ENCODE measurements at places on chromosomes 5 and 9.

GRCh38 chr9:127937056-127937387 lies 632 bp downstream of the DPM2 start:
- DNase-seq: no peak

GRCh38 chr9:1353291-1353690 lies 303.1 kb downstream of the DMRT2 start:
- no peak for DNase-seq

DNA sequence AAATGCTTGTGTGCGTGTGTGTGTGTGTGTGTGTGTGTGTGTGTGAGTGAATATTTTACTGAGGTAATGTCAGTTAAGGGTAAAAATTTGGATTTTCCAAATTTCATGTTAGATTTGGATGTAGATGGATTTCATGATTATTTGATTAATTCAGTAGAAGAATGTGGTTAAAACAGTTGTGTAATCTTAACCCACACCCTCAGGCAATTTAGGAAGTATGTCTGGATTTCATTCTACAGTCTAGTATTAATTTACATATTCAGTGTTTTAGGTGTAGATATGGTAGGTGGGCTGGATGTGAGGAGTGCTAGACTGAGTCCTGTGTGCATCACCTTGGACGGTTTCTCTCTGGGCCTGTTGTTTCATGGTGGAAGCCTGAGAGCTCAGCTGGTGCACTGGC lies 99.1 kb upstream of the CKMT2 start:
- no peak for DNase-seq

DNA sequence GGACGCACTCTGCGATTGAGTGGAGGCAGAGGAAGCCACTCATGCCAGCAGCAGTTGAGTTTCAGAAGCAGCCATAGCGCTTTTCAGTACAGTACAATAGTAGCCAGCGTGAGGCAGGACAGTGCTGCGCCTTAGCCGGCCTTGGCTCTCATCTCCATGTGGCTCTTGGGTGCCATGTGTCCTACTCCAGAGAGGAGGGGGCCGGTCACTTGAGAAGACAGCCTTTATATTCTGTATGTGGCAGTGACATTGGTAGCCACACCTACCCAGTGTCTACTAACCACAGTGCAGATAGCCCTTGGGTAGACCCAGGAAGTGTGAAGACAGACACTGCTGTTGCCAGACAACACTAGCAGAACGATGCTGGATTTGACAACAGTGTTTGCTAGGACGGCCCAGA lies 42.3 kb downstream of the FAM78A start:
- DNase-seq: no peak

GRCh38 chr9:6428940-6429889 lies 16.2 kb downstream of the UHRF2 start:
- no peak for DNase-seq

DNA sequence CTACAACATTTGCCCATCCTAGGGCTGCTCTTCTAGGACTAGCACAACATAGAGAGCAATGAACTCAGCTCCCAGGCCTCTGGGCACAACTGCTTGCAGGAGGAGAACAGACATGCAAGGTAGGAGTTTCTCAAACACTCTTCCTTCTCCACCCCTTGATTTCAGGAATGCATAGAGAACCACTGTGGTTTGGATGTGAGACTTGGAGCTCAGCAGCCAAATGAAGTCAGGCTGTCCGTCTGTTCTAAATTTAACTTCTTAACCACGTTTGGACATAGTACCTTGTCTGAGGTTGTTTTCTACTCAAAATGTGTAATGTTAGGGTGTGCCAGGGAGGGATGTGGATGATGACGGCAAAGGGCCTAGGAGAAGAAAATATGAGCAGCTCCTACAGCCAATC lies 515.1 kb upstream of the TNC start:
- DNase-seq: no peak

DNA sequence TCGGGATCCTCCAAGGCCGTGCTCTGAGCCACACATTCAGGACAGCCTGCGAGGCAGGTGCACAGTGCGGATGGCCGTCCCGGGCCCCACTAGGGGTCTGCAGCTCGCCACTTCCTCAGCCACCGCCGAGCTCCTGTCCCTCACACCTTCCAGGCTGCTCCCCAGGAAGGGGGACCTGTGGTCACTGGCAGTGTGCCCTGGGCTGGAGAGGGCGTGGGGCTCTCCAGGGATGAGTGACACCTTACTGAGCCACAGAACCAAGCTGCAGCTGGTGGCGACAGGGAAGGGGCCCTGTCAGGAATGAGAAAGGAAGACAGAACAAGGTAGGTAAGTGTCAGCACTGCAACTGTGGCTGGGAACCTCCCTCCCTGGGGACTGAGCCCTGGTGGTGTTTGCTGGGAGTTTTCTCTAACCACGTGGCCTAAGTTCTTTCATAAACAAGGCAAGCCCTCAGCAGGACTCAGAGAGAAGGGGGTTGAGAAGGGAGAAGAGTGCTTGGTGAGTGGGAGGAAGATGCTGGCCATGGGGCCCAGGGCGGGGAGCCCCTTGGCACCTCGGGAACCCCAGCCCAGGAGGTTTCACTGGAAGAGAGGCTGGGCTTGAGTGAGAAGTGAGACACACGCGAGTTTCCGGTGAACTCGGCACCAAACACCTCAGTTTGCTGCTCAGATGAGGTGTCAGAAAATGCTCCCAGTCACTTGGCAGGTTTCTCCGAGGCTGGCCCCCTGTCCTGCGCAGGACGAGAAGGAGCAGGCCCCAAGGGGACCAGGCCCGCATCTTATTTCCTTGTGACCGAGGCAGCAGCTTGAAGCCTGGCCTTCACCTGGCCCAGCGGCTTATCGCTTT lies 5.2 kb downstream of the IL13 start:
- DNase-seq: no peak

DNA sequence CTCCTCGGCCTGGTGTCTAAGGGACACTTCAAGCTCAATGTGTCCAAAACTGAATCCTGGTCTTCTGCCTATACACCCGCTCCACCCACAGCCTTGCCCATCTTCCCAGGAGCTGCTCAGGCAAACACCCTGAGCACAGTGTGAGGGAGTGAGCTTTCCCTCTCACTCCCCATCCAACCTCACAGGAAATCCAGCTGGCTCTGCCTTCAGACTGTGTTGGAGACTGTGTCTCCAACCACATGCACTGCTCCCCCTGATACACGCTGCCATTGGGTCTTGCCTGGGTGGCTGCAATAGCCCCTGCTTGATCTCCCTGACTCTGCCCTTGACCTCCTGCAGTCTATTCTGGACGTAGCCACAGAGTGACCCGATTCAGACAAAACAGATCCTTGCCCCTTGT lies 319.5 kb upstream of the MSX2 start:
- DNase-seq: no peak

- DNase-seq: no peak
These were observed 43.6 kb downstream of the GAS1 start for GRCh38 chr9:86903734-86904085.

- no peak for DNase-seq
These were observed 577 bp upstream of the CCDC112 start for GRCh38 chr5:115297031-115297430.

GRCh38 chr5:34666392-34667080 lies 10.4 kb downstream of the RAI14 start:
- no peak for DNase-seq

DNA sequence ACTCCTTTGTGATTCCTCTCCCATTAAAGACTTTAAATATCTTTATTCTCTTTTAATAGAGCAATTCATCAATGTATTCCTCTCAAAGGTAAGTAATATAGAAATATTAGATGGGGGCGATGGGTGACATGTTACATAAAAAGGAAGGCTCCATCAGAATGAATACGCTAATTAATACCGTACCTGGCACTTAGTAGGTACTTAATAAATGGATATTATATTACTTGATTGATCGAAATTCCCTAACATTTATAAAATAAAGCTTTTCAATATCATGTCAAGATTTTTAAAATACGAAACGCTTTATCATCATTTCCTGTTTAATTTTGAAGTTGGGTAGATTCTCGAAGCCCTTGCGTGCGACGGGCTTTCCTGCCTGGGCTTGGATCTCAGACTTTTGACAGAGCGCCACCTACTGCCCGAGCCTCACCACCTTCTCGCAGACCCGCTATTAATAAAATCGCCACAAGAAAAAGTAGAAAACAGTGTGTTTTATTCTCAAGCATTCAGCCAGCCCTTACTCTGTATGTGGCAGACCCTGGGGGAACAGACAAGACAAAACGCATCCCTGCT lies 99.4 kb downstream of the C5orf15 start:
- DNase-seq: peak; percentile 83

- DNase-seq: no peak
These were observed 57.7 kb downstream of the MTMR12 start for GRCh38 chr5:32254881-32255539.
